Activated CD4-positive, CD25-positive, alpha-beta regulatory T cell (primary cell): ENCODE measurements at places on chromosomes 12 and 14.
A peak's percentile ranks its signal among the peaks of the same experiment; 100 is the strongest.

DNA sequence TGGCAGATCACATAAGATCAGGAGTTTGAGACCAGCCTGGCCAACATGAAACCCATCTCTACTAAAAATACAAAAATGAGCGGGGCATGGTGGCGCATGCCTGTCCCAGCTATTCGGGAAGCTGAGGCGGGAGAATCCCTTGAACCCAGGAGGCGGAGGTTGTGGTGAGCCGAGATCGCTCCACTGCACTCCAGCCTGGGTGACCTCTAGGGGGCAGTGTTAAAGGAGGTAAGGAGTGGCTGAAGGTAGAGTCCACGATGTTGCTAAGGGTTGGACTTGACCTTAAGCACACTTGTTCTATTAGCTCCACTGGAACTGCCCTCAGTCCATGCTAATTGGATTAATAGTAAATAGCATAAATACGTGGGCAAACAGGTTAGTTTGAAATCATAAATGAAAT is 62.4 kb upstream of the PSMC1 start:
- DNase-seq: no peak

GRCh38 chr12:6092784-6093722 is 31.4 kb downstream of the VWF start:
- no peak for DNase-seq

DNA sequence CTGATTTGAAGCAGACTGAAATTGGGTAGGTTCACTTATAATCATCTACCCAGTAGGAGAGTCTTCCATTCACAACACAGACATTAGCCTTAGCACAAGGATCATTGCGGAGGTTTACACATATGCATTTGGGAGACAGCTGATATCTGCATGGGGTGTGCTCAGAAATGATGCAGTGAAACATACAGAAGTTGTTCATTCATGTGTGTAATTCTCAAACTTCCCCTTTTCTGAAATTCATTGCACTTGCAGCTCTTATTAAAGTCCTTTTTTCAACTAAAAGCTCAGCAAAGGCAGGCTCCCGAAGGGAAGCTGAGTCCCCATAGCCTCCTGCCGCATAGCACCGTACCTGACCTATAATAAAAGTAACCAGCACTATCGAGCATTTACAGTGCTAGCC is 218.3 kb upstream of the CRY1 start:
- no peak for DNase-seq

DNA sequence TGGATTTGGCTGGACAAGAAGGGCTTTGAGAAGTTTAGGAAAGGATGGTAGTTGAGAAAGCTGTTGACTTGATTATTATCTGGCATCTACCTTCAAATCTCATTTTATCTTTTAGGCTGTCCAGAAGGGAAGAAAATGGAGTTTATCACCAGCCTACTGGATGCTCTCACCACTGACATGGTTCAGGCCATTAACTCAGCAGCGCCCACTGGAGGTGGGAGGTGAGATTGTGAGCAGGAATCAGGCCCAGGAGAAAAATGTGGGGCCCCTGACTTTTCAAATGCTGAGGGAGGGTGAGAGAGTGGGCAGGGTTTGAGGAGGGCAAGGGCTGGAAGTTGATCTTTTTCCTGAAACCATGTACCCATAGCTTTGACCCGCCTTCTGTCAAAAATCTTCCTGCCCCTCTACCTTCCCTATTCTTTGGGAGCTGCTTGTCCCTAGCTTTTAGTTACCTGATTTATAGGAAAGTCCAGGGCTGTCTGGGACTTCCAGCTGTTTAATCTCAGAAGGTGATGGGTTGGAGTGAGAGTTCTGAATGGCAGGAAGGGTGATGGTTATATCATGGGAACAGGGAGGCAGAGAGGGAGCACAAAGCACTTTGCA is 134.2 kb downstream of the SMOC1 start:
- DNase-seq: no peak

DNA sequence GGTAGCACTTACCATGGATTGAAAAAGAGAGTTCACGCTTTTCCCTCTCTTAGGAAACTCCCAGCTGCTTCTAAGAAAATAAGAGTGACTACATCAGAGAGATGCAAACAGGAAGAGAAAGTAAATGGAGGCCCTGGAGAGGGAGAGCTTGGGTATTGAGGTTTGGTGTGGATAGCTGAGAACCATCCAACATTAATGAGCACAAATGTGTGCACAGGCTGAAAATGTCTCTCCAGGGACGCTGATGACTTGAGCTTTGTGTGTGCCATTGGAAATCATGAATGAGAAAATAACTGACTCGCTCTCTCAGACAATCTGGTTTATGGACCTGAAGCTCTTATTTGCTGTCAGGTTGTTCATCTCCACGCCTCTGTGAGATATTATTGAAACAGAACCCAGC is 318.8 kb downstream of the NRXN3 start:
- no peak for DNase-seq

DNA sequence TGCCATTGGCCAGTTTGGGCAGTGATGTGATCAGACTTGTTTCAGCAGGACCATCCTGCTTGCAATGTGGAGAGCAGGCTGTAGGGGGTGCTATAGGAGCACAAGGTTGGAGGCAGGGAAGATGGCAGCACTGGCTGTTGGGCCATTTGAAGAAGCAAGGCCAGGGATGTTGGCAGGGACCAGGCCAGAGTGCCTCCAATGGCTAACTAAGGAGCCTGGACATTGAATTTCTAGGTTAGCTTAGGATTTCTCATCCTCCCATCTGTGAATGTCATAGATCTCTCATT is 23.5 kb downstream of the FGF23 start:
- peak; percentile 4 for DNase-seq

- no peak for DNase-seq
Measured at GRCh38 chr14:54627540-54628363, 60.8 kb downstream of the SAMD4A start.

DNA sequence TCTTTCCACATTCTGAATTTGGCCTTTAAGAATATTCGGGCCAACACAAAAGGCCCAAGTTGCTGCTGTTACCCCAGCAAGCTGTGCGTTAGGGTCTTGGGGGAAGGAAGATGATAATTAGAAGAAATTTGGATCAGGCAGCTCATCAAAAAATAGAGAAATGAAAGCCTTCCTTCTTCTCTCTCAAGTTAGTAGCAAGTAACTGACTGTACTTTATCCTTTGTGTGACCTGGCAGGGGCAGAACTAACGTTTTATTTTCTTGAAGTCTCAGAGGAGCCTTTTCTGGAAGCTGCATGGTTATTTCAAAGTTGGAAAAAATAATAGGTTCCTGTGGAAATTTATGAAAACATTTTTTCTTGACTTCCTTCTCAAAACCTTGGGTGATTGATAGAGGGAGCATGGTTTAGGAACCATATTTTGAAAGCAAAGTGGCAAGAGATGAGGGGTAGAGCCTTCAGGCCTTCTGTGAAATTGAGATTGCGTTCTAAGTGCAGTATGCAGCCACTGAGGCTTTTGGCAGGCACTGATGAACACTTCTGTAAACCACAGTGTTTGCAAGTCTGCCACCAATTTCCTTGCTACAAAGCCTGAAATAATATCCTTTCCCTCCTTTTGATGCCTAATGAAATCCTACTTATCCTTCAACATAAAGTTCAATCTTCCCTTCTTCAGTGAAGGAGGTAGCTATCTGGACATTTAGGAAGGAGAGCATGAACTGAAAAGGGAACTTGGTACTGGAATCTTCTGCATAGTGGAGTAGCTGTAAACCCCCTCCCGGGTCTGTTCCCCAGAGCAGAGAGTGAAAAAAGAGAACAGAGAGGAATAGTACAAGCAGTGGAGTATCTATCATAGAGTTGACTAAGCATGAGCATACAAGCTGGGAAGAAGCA is 123.2 kb downstream of the FGD4 start:
- DNase-seq: no peak

GRCh38 chr14:21385188-21385904 is 1.5 kb upstream of the SUPT16H start:
- no peak for DNase-seq

DNA sequence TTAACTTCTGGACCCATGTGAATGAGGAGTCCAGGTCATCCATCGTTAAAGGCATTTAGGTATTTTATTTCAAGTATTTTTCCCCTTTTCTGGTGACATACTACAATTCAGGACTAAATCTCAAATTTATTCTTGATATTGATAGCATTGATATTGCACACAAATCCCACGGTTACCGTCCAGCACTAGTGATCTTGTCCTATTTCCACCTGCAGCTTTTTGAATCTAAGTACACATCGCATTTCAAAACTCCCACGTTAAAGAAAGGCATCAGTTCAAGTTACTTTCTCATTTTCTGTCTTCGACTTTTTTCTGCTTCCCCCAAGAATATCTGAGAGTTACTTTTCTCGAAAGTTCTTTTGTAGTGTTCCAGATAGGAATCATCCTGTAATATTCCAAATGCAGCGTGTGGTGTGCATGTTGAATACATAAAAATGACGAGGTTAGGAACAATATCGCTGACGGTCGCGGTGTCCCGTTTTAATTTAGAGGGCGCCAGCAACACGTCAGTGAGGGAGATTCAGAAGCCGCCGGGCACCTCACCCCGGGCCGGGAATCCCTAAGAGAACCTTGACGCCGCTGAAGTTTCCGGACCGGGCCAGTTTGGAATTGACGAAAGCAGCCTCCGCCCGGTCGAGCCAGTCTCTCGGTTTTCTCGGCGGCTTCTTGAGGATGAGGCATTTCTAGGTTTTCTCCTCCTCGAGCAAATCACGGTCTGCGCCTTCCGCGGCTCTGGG is 569 bp upstream of the RGS6 start:
- DNase-seq: no peak

DNA sequence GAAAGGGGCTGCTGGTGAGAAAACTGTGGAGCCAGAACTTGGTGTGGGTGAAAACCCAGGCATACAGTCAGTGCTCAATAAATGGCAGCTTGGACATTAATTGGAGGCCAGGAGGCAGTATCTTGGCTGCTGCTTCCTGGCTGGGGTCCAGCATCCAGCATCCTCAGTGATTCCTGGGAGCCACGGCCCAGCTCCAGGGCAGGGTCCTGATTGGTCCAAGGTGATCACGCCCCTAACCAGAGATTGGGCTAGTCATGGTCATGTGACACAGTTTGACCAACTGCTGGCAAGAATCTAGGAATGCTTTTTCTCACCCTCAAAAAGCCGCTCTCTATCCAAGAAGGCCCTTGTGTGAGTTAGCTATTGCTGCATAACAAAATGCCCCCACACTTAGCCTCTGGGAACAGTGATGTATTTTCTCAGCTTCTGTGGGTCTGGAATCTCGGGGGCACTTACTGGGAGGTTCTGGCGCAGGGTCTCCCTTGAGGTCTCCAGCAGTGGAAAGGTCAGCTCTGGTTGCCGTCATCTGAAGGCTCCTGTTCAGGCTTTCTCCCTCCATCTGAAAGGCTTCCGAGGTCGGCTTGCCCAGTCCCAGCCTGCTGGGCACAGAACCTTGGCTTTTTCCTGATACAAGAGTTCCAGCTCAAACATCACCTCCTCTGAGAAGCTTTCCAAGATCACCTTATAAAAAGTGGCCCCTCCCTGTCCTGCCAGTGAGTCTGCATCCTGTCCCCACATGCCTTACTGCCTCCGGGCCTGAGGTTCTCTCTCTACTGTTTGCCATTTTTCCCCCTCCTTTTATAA is 119.2 kb upstream of the NCOR2 start:
- no peak for DNase-seq

GRCh38 chr12:48486679-48487078 is 4.4 kb downstream of the C12orf54 start:
- no peak for DNase-seq

DNA sequence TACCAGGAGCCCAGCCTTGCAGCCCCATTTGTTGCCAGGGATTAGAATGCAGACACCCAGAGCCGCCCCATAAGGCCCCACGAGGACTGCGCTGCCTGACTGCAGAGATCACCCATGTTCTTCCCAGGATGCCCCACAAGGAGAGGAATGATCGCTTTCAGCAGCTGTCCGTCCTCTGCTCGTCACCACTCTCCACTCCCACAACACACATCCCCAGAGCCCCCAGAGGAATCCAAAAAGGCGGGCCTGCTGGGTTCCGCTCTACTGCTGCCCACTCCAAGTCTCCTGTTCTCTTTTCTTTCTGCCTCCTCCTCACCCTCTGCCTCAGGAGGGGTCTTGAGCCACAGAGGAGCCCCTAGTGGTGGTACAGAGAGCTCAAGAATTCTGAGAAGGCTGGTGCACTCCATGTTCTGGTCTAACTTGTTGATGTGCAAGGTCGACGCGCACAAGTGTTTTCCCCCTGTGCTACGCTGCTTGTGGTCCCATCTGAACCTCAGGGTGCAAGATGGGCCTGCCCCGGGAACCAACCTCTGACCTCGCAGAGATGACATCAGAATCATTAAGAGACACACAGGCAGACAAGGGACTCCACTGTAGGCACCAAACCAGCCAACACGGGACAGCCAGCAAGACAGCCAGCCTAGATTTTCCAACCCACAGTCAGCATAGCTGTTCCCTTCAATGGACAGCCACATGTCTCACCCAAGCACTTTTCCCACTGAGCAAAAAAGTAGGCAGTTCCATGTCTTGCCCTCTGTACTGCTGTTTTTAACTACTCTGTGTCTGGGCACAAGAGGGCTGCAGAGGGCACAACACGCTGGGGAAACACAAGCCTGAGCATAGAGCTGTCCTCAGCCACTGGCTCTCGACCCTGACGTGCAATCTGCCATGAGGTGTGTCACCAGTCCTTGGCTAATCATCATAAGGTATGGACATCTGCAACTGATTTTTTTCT is 29.9 kb downstream of the PXN start:
- DNase-seq: no peak

GRCh38 chr12:2833327-2833726 is 1.5 kb downstream of the NRIP2 start:
- DNase-seq: no peak

- DNase-seq: no peak
Measured at GRCh38 chr12:26153421-26154154, 28.8 kb upstream of the BHLHE41 start.

DNA sequence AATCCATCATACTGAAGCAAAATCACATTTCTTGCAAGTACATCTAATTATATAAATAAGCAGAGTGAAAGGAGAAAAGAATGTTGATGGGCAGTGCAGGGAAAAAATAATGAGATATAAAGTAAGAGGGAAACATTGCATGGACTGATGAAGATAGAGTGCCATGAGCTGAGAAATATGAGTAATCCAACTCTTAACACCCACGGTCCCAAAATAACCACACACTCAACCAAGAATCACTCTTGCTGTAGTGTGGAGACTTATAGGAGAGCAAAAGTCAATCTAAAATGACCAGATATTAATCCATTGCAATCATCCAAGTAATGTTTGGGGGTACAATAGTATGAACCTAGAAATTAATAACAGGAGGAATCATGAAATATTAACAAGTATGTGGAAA is 40.2 kb downstream of the MYF5 start:
- no peak for DNase-seq

- no peak for DNase-seq
Measured at GRCh38 chr12:93676408-93677194, 574 bp upstream of the CRADD start.
